Activated B cell treated with CpG ODN at 0.5 μM for 24 hours (primary cell): ENCODE measurements at places on chromosomes 16 and 17.
A peak's percentile ranks its signal among the peaks of the same experiment; 100 is the strongest.

DNA sequence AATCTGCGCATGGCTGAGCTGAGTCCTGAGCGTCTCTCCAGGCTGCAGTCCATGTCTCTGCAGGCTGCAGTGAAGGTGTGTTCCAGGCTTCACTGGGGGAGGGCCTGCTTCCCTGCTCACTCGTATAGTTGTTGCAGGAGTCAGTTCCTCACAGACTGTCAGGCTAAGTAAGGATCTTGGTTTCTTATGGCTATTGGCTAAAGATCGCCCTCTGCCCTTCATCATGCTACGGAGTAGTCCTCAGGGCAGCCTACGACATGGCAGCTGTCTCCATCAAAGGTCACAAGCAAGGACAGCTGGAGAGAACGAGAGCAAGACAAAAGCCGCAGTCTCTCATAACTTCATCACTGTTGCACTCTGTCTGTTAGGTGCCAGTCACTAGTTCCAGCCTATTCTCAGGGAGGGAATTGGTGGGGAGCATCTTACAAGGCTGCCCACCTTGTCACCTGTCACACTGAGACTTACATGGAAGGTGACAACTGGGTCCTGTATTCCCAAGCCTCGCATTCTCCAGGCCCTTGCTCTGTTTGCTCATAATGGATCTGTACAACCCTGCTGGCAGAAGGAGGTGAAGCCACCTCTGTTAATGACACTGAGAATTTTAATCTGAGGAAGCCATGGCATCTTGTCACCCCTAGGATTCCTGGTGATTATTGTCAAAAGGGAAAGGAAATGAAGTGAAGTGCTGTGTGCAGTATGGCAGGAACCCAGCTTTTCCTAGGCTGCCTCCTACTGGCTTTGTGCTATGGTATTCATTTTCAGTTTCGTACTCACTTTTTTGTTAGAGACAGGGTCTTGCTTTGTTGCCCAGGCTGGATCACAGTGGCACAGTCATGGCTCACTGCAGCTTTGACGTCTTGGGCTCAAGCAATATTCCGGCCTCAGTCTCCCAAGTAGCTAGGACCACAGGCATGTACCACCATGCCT, 43.4 kb downstream of the MFSD11 start:
- H3K36me3 ChIP-seq: peaks cover 41% of the 10 kb centered on the region
- H3K27ac ChIP-seq: no peak overlapping the region
- DNase-seq: no peak
- no peaks in the 10 kb centered on the region for H3K27me3 ChIP-seq
- H3K4me3 ChIP-seq: no peak overlapping the region
- H3K4me1 ChIP-seq: no peaks in the 10 kb centered on the region

GRCh38 chr16:83715217-83715920, 92.4 kb upstream of the HSBP1 start:
- no peaks in the 10 kb centered on the region for H3K36me3 ChIP-seq
- H3K27me3 ChIP-seq: peaks cover 7% of the 10 kb centered on the region
- H3K4me1 ChIP-seq: no peaks in the 10 kb centered on the region
- no peak overlapping the region for H3K4me3 ChIP-seq

DNA sequence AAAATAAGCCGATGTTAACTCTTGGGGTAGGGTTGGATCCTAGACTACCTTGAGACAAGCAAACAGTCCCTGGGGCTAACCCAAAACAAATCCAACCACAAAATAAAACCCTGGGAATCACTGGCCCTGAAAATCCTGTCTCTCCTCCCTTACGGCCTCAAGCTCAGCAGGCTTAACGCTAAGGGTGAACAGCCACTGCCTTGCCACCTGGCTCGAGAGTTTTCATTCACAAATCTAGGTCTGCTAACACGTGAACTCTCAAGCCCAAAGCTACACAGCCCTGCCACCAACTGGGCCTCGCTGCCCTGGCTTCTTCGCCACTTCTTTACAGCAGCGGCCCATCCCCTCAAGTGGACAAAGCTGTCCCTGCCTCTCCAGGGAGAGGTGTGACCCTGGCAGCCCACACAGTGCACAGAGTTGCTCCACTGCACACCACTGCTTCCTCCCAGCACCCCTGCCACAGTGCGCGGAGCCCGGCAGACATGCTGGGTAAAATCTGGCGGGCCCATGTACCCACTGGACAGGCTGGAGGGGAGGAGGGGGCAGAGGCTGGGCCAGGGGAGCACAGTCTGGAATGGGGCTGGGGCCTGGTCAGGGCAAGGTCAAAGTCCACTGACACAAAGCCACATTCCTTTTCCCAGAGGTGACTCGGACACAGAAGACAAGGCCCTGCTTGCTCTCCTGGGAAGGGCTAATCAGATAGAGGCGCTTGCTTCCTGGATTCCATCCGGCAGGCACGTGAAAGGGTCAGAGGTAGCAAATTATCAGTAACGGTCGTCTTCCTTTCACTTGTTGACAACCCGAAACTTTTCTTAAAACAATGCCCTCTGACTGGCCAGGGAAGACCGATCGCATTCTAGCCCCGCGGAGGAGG, 996 bp downstream of the PCYT2 start:
- no peaks in the 10 kb centered on the region for H3K27me3 ChIP-seq
- peaks cover 9% of the 10 kb centered on the region for H3K4me1 ChIP-seq
- H3K4me3 ChIP-seq: peak overlapping the region; percentile 85
- H3K27ac ChIP-seq: no peak overlapping the region

DNA sequence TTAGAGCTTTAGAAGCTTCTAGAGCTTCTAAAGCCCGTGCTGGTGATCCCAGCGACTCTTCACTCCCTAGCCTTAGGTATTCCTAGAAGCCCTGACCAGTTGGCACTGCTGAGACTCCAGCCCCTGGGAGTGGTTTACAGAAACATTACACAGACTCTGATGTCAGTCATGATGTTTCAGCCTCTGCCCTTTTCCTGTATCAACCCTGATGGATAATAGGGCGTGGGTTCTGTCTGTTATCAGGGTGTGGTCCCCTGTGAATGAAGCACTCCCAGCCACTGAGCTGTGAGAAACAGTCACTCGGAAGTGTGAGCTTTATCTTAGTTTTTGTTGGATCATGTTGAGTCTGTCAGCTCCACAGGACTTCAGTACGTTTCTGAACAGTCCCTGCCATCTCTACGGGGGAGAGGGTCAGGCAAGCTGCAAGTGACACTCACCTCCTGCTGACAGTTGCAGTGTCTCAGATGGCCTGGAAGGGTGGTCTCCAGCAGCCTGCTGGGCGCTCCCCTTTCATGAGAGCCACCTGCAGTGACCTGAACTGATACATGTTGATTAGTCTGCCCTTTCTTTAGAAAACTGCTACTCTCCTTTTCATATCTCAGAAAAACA, 12.8 kb downstream of the GOSR2 start:
- no peak overlapping the region for H3K4me3 ChIP-seq
- H3K27ac ChIP-seq: no peak overlapping the region
- no peaks in the 10 kb centered on the region for H3K4me1 ChIP-seq
- DNase-seq: no peak
- no peaks in the 10 kb centered on the region for H3K27me3 ChIP-seq

GRCh38 chr17:64399071-64399766, 8.6 kb upstream of the PECAM1 start:
- no peaks in the 10 kb centered on the region for H3K27me3 ChIP-seq
- H3K4me3 ChIP-seq: no peak overlapping the region
- no peak overlapping the region for H3K27ac ChIP-seq

- peaks cover 4% of the 10 kb centered on the region for H3K36me3 ChIP-seq
- no peaks in the 10 kb centered on the region for H3K27me3 ChIP-seq
- no peak overlapping the region for H3K27ac ChIP-seq
- no peak overlapping the region for H3K4me3 ChIP-seq
- DNase-seq: no peak
These were observed 95.1 kb downstream of the TBC1D16 start for GRCh38 chr17:79940459-79941087.
